ENCODE measurements at places on chromosomes 1 and 21. TPM values are rescaled to one million over a fixed set of nuclear protein-coding genes. Genes with fewer than 3 reads are reported as not detected.

DNA sequence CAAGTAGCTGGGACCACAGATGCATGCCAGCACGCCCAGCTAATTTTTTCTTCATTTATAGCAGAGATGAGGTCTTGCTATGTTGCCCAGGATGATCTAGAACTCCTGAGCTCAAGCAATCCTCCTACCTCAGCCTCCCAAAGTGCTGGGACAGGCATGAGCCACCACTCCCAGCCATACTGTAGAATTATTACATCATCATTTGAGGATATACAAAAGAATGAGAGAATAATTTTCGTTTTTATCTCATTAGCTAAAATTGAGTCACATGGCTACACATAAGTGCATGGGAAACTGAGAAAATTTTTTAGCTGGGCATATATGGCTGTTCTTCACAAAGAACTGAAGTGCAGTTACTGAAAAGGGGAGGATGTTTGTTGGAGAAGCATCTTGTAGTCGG, 21.2 kb downstream of the STXBP3 start:
- H3K4me1 ChIP-seq: no peaks in the 10 kb centered on the region
- no peak overlapping the region for H3K4me3 ChIP-seq
- peaks cover 39% of the 10 kb centered on the region for H3K36me3 ChIP-seq
- H3K27ac ChIP-seq: no peak overlapping the region
- DNase-seq: no peak

DNA sequence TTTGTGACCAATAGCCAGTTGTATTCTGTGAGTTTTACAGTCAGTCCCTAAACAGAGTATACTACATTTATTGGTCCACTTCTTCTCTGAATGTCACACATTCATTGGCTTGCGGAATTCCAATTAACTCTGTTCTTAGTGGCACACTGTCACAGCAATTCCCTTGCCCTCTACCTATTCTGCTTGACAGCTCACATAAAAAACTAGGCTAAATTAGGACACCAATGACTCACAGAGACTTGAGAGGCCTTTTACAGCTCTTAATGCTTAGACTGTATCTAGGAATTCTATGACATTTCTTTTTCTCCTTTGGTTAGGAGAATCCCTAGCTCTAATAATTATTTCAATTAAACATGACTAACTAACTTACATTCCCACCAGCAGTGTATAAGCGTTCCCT, 104.1 kb downstream of the NEGR1 start:
- no peaks in the 10 kb centered on the region for H3K4me1 ChIP-seq
- no peak for DNase-seq
- no peak overlapping the region for H3K4me3 ChIP-seq
- H3K36me3 ChIP-seq: no peaks in the 10 kb centered on the region

GRCh38 chr1:229252228-229252984, 18.5 kb upstream of the RAB4A start:
- no peak for DNase-seq
- H3K27ac ChIP-seq: peak overlapping the region; percentile 66
- H3K36me3 ChIP-seq: no peaks in the 10 kb centered on the region
- no peak overlapping the region for H3K4me3 ChIP-seq

DNA sequence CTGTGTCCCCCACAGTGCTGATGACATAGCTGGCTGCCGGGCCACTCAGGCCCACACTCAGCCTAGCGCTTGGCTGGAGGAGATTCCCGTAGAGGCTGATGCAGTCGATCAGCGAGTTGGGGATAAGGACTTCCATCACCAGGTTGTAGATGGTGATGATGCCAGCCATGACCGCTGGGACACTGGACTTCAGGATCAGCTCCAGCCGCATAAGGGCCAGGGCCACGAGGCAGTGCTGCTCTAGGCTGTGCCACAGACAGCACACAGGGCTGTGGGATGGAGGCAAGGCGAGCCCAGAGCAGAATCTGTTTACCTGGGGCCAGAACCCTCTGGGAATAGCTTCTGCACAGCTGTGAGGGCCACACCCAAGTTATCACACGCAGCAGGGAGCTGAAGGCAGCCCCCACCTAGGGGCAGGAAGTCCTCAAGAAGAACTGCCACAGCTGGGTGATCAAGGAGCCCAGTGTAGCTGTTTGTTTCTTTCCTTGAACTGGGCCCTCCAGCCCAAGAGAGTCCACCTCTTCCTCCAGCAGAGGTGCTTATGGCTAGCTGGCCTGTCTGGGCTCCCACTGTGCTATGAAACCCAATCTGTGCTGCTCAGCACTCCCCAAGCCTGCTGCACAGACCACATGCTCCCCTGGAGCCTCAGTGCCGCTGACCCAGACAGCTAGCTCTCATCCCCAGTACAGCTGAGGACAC, 6.2 kb downstream of the SLC2A1 start:
- H3K27ac ChIP-seq: peak overlapping the region; percentile 53
- DNase-seq: peak; percentile 91
- no peaks in the 10 kb centered on the region for H3K27me3 ChIP-seq
- no peak overlapping the region for H3K4me3 ChIP-seq
- H3K4me1 ChIP-seq: peaks cover 54% of the 10 kb centered on the region

DNA sequence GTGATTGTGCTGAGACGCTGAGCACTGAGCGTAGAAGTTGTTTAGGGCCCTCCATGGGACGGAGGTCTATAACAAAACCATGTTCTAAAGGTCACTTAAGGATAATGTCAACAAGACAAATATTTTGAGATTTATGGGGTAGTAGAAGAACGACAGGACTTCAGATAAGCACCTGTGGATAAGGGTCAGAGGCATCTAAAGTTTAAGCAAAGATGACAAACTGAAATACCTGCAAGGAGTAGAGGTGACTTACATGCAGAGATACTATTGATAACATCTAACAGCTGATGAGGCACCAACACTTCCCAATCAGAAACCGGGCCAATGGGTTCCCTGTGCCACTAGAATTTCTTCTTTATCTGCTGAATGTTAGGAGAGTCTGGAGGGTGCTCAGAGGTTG, 83.5 kb downstream of the CENPF start:
- no peaks in the 10 kb centered on the region for H3K36me3 ChIP-seq
- H3K27ac ChIP-seq: no peak overlapping the region
- no peak for DNase-seq

DNA sequence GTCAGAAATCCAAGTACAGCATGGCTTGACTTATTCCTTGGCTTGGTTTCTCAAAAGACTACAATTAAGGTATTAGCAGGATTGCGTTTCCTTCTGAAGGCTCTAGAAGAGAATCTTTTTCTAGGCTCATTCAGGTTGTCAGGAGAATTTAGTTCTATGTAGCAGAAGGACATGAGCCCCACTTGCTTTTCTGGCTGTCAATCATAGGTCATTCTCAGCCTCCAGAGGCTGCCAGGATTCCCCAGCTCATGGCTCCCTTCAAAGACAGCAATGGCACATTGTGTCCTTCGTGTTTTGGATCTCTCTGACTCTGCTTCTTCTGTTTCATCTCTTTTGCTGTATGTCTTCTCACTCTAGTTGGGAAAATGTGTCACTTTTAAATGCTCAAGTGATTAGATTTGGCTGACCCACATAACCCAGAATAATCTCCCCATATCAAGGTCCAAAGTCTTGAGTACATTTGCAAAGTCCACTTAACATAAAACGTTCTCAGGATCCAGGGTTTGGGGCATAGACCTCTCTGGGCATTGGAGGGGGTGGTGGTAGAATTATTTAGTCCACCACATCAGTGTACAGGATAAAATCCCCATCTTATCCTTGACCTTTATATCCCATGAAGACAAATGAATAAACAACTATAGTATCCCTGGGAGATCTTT, 126.7 kb upstream of the BCL9 start:
- H3K36me3 ChIP-seq: no peaks in the 10 kb centered on the region
- no peaks in the 10 kb centered on the region for H3K4me1 ChIP-seq
- DNase-seq: no peak
- H3K4me3 ChIP-seq: no peak overlapping the region
- no peak overlapping the region for H3K27ac ChIP-seq
- no peaks in the 10 kb centered on the region for H3K27me3 ChIP-seq

DNA sequence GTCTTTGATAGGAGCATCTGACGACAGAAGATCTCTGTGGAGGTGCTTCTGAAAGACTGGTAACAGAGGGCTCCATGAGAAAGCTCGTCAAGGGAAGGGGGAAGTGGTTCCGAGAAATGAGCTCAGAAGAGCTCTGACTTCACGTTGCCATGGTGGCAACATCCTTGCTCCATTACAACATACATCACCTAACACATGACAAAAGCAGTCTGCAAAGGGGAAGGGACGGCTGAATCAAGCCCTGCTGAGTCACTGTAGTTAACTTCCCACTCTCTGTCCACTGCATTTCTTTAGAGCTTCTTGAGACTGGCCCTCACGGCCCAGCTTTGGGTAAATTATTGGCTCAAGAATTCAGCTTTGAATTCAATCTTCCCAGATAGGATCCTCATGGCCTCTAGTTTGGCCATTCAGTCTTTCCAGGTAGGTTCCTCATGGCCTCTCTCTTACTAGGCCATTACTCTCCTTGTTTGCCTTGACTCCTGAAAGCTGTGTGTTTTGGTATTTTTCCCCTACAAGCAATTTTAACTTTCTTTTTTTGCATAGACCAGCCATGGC, 88.0 kb upstream of the ZNF648 start:
- no peaks in the 10 kb centered on the region for H3K36me3 ChIP-seq
- peak overlapping the region; percentile 90 for H3K27ac ChIP-seq
- H3K27me3 ChIP-seq: no peaks in the 10 kb centered on the region
- H3K4me1 ChIP-seq: peaks cover 48% of the 10 kb centered on the region
- H3K4me3 ChIP-seq: no peak overlapping the region
- DNase-seq: no peak

DNA sequence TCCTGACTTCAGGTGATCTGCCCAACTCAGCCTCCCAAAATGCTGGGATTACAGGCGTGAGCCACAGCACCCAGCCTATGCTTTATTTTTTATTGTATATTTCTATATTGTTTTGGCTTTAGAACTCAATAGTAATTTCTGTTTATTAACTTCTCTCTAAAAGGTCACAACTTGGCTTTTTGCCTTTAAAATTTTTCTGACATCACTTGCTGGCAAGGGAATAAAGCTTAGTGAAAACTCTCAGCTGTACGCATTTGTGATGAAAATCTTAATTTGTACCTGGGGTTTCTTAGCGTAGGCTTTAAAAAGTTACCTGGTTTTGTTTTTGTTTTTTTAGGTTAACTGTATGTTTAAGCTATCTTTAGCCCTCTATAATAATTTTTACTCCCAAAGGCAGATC, 36.2 kb downstream of the B3GALNT2 start:
- DNase-seq: no peak
- H3K27ac ChIP-seq: no peak overlapping the region

- no peak for DNase-seq
- no peaks in the 10 kb centered on the region for H3K36me3 ChIP-seq
- H3K4me3 ChIP-seq: no peak overlapping the region
- no peaks in the 10 kb centered on the region for H3K27me3 ChIP-seq
- no peaks in the 10 kb centered on the region for H3K4me1 ChIP-seq
Measured at GRCh38 chr1:190001187-190001586, 476.5 kb downstream of the BRINP3 start.

- no peaks in the 10 kb centered on the region for H3K36me3 ChIP-seq
- H3K27me3 ChIP-seq: no peaks in the 10 kb centered on the region
- no peak overlapping the region for H3K27ac ChIP-seq
Measured at GRCh38 chr1:7356079-7356478, 415.0 kb upstream of the VAMP3 start.

GRCh38 chr1:153535242-153536011, at the start of gene S100A6:
S100A6 (minus strand) TSS chr1:153535991; CDS start chr1:153535339, 652 bp downstream.
- H3K4me3 ChIP-seq: peak within 1 kb of the TSS; percentile 84
- no peaks in the 10 kb centered on the region for H3K27me3 ChIP-seq
- peak; percentile 87 for DNase-seq
- peaks cover 12% of the 10 kb centered on the region for H3K36me3 ChIP-seq
- peak within 1 kb of the TSS; percentile 99 for H3K27ac ChIP-seq
- H3K4me1 ChIP-seq: peaks cover 32% of the 10 kb centered on the region

- no peak for DNase-seq
- peaks cover 19% of the 10 kb centered on the region for H3K4me1 ChIP-seq
- no peak overlapping the region for H3K27ac ChIP-seq
- no peak overlapping the region for H3K4me3 ChIP-seq
Measured at GRCh38 chr1:108059945-108060344, 95.0 kb upstream of the VAV3 start.

GRCh38 chr1:238214449-238214848, 323.7 kb upstream of the ZP4 start:
- no peaks in the 10 kb centered on the region for H3K36me3 ChIP-seq
- no peaks in the 10 kb centered on the region for H3K27me3 ChIP-seq
- no peaks in the 10 kb centered on the region for H3K4me1 ChIP-seq
- no peak overlapping the region for H3K27ac ChIP-seq
- no peak for DNase-seq

- DNase-seq: peak; percentile 82
- H3K4me1 ChIP-seq: peaks cover 41% of the 10 kb centered on the region
- H3K4me3 ChIP-seq: no peak overlapping the region
- H3K27ac ChIP-seq: peak overlapping the region; percentile 76
- peaks cover 34% of the 10 kb centered on the region for H3K36me3 ChIP-seq
Measured at GRCh38 chr1:37922767-37923550, 23.9 kb downstream of the INPP5B start.

- no peaks in the 10 kb centered on the region for H3K36me3 ChIP-seq
- no peak overlapping the region for H3K4me3 ChIP-seq
- no peaks in the 10 kb centered on the region for H3K4me1 ChIP-seq
- peak overlapping the region; percentile 38 for H3K27ac ChIP-seq
- DNase-seq: no peak
Measured at GRCh38 chr1:227428803-227429202, 110.5 kb upstream of the CDC42BPA start.

DNA sequence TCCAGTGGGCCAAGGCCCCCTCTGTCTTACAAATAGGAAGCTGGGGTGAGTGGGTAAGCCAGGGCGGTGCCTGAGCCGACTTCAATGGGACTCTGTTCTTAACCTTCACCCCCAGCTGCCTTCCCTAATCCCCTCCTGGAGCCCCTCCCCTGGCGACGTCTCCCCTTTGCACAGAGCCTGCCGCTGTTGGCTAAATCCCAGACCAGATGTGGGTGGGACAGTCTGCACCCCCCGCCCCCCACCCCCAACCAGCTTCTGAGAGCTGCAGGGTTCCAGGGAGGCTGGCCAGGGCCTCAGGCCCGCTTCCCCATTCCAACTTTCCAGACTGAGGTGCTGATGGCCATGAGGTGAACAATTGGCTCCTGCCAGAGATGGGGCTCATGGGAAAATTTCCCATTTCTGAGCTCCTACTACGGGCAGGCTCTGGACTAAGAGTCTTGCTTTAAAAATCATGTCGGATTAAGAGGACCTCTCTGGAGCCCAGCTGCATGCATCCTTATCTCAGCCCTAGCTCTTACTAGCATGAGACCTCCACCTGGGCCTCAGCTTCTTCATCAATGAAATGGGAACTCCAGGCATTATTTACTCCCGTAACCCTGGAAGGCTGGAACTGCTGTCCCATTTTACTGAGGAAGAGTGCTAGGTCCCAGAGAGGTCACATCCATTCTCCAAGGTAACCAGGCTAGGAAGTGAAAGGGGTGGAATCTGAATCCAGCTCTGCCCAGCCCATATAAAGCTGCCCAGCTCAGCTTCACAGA, 6.4 kb downstream of the COL8A2 start:
- no peak overlapping the region for H3K4me3 ChIP-seq
- H3K4me1 ChIP-seq: peaks cover 7% of the 10 kb centered on the region
- H3K27ac ChIP-seq: peak overlapping the region; percentile 29
- no peak for DNase-seq
- peaks cover 5% of the 10 kb centered on the region for H3K27me3 ChIP-seq

- H3K4me3 ChIP-seq: no peak overlapping the region
- H3K4me1 ChIP-seq: no peaks in the 10 kb centered on the region
- no peak for DNase-seq
- H3K27ac ChIP-seq: no peak overlapping the region
Measured at GRCh38 chr1:44512313-44512885, 107.3 kb downstream of the RNF220 start.

- H3K4me3 ChIP-seq: no peak overlapping the region
- H3K4me1 ChIP-seq: no peaks in the 10 kb centered on the region
- DNase-seq: no peak
- no peaks in the 10 kb centered on the region for H3K36me3 ChIP-seq
Measured at GRCh38 chr21:17427831-17428483, 84.9 kb upstream of the CXADR start.

Gene FBXO44
- 25.8 TPM for total RNA-seq

Gene SPEN
- total RNA-seq: 72.9 TPM

Gene KIRREL1
- total RNA-seq: 50.9 TPM
